ENCODE measurements at places on chromosomes 6 and 20.

DNA sequence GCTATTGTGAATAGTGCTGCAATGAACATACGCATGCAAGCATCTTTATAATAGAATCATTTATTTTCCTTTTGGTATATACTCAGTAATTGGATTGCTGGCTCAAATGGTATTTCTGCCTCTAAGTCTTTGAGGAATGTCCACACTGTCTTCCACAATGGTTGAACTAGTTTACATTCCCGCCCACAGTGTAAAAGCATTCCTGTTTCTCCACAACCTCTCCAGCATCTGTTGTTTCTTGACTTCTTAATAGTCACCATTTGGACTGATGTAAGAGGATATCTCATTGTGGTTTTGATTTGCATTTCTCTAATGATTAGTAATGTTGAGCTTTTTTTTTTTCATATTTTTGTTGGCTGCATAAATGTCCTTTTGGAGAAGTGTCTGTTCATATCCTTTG lies 208.7 kb downstream of the PHF3 start:
- no peak for DNase-seq

DNA sequence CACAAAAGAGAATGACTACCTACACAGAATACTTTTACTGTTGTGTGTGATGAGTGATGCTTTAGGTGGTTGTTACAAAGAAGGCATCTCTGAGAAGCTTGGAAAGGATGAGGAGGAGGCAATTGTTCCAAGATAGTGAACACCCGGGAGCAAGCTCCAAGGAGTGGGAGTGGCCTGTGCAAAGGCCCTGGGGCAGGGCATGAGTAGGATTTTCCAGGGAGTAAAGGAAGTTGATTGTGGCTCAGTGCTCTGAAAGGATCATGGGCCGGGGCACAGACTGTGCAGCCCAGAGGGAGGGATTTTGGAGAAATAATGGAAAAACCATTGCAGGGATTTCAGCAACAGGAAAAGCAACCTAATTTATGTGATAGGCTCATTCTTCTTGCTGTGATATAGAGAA lies 264.3 kb downstream of the CDH26 start:
- DNase-seq = no peak

DNA sequence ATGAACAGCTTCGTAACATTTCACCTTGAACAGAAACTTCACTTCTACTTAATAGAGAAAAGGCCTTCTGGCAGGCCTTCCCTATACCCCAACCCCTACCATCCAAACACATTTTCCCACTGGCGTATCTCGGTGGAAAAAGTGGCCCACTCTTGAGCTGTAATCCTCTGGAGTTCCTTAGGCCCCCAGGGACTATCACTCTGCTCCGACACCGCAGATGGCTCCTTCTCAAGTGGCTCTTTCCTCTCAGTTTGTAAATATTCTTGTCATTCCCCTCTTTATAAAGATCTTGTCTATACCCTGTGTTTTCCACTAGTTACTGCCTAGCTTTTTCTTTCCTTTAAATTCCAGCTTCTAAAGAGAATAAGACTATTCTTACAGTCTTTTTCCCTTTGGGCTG lies 108.7 kb downstream of the MYB start:
- DNase-seq = no peak

DNA sequence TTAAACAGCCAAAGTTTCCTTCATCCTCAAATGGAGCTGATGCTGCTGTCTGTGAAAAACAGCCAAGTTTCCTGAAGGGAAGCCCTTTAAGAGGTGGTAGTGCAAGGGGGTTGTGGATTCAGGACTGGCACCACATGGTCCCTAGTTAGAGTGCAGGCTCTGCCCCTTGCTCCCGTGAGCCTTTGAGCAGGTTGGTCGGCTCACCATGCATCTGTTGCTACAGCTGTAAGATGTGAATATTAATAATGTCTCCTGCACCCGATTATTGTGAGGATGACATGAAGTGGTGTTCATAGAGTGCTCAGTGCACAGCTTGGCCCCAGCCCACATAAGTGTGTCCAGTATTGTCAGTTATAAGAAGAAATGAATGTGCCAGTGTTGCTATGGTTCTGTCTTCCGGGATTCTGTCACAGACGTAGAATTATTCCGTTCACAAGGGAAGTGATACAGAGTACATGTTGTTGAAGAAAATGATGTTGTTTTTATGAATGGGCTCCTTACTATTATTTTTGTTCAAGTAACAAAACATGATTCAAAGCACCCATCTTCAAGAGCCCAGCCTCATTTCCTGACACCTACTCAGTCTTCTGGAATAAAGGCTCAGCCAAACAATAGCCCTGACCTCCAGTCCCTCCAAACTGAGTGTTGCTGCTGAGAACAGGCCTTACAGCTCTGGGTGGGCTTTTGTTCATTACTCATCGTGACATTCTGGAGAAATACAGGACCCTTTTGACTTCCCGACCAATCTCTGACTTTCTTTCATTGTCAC lies 2.9 kb upstream of the PKIG start:
- DNase-seq = no peak

- DNase-seq = no peak
Observed at GRCh38 chr6:112209131-112209530, 45.2 kb downstream of the LAMA4 start.

DNA sequence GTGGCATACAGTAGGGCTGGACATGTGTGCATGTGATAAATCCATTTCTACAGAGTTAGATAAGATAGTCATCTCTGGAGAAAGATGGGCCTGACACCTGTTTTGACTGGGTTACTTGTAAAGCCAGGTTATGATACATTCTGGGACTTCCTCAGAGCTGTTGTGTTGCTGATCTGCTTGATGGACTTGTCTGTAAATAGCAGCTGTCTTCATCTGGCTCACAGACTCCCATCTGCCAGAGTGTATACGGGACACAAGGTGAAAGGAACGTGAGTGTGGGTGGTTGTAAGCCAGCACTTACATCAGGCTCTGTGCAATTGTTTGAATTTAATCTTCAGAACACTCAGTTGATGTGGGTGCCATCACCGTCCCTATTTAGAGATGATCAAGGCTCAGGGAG lies 49.8 kb downstream of the ZDHHC14 start:
- DNase-seq = no peak

GRCh38 chr6:101352316-101352715 lies 41.2 kb upstream of the GRIK2 start:
- DNase-seq = no peak

DNA sequence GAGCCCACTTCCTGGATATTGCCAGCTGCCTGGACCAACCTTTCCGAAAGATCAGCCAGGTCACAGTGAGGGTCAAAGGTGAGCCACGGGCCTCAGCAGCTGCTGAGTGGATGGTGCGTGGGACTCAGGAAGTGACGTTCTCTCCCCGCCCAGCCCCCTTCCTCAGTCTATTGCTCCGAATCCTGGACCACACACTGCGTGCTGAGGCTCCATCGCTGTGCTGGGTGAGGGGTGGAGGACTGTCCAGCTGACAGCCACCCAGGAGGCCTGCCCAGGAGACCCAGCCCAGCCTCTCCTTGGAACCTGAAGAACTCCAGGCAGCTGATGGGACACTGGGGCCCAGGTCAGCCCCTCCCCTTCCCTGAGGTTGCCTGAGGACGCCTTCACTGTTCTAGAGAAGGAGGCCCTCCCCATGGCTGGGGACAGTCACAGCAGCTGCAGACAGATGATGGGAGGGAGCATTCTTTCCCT lies 94.4 kb upstream of the CD93 start:
- no peak for DNase-seq

DNA sequence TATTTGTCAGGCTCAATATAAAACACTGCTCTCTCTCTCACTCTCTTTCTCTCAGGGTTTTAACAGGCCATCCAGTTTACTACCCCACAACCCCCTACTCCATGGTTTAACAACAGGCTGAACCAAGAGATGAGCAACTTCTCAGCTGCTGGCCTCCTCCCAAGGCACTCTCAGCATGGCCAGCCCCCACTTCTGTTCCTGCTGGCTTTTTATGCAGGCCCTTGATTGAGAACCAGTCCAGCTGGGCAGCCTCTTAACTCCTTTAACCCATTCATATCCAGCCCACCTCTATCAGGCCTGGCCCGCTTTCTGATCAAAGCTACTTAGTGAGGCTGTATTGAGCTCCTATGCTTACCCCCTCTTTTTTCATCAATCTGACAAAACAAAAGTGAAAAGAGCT lies 346.8 kb upstream of the POU3F2 start:
- DNase-seq = no peak

- DNase-seq = no peak
Observed at GRCh38 chr6:5394280-5394679, 133.0 kb downstream of the FARS2 start.

- no peak for DNase-seq
Observed at GRCh38 chr6:54892831-54893230, 46.3 kb downstream of the FAM83B start.

GRCh38 chr20:32358883-32359632 lies 927 bp downstream of the ASXL1 start:
- peak; percentile 84 for DNase-seq

DNA sequence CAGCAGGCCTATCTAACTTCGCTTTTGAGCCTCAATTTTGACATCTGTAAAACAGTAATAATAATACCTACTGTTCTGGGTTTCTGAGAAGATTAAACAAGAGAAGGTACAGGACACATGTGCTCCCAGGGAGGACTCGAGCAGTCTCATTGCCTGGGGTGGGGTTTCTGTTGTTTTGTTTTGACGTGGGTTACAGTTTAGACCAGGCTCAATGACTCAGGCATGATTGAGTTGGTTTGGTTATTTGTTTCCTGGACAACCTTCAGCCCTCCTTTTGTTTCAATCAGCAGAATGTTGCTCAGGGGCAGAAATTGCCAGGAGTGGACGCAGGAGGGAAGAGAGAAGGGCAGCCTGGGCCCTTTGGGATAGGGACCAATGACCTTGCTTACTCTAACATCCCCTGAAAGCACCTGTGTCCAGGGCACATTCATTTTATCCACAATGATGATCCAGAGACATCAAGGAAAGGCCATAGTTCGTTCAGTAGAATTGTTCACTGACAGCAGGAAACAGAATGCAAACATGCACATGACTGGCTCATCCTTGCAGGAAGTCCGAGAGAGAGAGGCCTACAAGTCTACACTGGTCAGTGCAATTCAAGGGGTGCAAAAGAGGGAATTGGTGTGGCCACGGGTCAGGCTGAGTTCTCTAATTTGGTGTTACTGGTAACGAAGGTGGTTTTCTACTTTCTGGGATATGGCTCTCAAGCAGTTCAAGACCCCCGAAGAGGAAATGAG lies 74.5 kb upstream of the MRPS10 start:
- no peak for DNase-seq

GRCh38 chr6:158819213-158819976 lies at the start of gene EZR:
Gene EZR (minus strand): TSS chr6:158819368. CDS start chr6:158818093, 1,275 bp downstream.
- DNase-seq = peak; percentile 84

GRCh38 chr6:89438248-89438647 lies 5.3 kb downstream of the ANKRD6 start:
- DNase-seq = no peak

DNA sequence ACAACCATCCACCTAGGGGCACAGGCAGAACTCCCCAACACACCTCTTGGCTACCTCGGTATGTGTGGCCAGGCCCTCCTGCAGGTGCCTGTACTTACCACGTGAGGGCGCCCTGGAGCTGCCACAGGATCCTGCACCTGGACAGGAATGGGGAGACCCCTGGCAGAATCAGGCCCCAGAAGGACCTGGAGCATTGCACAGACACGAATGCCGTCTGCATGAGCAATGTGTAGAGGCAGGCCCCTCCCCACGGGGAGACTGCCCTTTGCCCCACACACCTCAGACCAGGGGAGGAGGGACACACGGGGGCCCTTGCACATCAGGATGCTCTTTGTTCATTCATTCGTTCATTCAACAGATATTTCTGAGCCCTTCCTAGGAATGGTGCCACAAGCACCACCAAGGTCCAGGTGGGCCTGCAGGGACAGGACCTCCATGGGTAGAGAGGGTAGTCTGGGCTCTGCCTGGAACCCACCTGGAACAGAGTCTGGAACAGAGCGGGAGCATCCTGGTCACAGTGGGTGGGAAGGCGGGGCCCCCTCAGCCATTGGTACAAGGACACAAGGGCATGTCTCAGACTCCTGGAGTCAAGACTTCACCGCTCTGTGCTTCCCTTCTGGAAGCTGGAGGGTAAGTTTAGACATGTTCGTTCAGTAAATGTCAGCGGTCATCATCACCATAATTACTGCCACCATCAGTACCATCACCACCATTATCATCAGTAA lies 32.3 kb downstream of the YTHDF1 start:
- DNase-seq = peak; percentile 67

DNA sequence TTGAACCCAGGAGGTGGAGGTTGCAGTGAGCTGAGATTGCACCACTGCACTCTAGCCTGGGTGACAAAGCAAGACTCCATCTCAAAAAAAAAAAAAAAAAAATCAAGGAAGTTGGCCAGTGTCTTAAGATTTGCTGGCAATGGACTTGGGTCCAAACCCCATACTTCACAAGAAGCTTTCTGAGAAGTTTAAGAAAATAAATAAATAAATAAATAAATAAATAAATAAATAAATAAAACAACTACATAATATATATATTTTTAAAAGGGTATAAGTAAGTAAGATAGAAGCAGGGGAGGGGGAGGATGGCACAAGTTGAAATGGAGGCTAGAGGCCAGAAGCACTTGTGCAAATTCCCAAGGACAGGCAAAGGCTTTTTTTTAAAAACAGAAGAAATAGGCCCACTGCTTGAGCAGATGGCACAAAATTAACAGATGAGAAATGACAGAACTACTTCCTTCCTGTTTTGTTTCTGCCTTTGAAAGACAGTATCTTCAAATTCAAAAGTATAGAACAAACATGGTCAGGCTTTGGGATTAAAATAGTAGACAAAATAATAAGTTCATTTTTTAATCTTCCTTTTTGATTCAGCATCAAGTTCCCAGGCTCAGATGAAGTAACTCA lies 287.7 kb downstream of the ALDH8A1 start:
- DNase-seq = no peak

DNA sequence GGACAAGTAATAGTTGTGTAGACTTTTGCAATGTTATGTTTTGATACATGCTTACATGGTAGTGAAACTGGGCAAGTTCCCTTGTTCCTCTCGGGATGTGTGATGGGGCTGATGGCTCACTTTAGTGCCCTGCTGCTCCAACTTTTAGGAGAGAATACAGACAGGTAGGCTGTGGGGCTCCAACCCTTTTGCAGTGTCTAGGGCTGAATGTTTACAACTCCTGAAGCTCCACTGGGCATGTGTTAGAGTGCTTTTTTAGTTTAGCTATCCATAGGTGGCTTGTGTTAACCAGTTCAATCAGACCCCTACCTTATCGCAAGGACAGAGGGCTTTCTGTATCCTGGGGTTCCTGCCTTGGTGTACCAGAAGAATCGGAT lies 33.8 kb downstream of the SERPINB6 start:
- DNase-seq = no peak

GRCh38 chr6:147808640-147809039 lies 300.1 kb downstream of the SAMD5 start:
- DNase-seq = no peak

GRCh38 chr6:52400313-52401041 lies 19.7 kb upstream of the EFHC1 start:
- DNase-seq = no peak

DNA sequence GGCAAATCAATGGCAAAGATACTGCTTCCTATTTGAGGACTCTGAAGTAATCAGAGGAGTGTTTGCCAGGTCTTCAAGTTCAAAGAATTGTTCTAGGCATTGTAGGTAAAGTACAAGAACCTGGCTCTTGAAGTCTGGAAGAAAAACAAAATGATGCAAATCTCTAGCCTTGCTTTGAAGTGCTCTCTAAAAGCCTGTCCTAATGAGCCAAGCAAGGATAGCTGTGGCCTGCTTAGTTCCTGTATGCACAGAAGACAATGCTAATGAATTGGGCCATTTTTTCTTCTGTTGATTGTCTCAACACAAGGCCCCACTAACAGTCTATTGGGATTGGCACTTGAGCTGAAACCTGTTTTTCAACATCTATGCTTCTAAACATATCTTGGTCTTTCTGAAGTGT lies 165.0 kb upstream of the POU3F2 start:
- no peak for DNase-seq
